Heart left ventricle (tissue), 16 donors: ENCODE measurements at places on chromosomes 11 and 22.

DNA sequence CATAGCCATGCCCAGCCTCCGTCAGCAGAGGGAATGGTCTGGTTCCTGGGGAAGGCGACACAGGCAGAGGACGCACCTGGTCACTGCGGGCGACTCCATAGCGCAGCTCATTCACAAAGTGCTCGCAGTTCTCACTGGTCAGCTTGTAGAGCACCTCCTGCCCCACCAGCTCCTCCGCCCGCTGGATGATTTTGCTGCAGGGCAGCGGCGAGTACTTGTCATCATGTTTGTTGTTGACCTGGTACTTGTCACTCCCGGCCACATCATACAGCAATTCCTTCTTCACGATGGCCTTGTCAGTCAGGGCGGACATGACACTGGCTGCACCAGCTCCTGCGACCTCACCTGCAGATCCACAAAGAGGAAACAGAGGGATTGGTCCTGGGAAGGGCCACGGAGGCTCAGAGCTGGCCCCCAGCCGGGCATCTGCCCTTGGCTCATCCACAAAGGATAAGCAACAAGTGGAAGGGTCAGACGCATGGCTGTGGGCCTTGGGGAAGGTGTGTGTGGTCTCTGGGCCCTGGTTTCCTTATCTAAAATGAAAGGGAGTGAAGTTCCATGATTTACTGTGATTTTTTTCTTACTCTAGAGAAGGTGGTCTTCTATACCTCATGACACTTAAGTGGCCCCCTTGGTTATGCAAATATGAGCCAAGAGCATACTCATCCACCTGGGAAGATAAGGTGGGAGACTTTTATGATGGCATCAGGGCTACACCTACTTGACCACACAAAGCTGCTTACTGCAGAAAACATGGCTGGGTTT, 24.0 kb downstream of the PLAAT3 start:
- no peak for DNase-seq

GRCh38 chr11:26994631-26995095, 751 bp downstream of the FIBIN start:
- DNase-seq: no peak

DNA sequence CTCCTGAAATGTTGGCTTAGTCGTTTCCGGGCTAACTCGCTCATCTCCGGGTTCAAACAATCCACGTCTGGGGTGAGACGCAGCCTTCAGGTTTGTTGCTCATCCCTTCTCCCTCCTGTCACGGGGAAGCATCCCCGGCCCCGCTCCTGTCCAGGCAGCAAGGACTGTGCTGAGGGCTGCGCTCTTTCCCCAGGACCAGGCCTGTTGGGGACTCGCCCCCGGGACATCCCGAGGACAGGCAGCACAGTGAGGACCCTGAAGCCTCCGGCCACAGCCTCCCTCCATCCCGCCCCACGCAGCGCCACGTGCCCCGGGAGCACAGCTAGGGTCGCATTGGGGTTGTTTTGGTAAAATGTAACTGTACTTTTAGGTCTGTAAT, 252.0 kb downstream of the BRD1 start:
- DNase-seq: no peak

DNA sequence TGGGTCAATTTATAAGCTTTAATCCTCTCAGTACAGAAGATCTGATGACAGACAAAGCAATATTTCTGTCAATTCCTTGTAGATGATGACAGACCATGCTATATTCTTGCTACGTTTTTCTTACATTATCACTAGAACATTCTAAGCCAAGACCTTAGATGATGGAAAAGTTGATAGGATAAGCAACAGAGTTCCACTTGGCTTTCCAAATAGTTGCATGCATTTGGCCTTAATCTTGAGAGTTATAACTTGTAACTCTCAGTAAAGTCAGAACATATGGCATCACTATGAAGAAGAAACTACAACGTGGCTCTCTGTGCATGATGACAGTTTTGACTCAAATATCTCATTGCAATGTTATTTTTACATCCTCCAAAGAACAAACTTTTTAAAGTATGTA, 544.3 kb upstream of the LRRC4C start:
- DNase-seq: no peak

GRCh38 chr11:77568916-77569675, 20.7 kb upstream of the AQP11 start:
- no peak for DNase-seq

GRCh38 chr11:113014262-113015097, 53.3 kb downstream of the NCAM1 start:
- DNase-seq: peak; percentile 86

- DNase-seq: no peak
Observed at GRCh38 chr22:38833061-38833460, 10.8 kb downstream of the NPTXR start.

DNA sequence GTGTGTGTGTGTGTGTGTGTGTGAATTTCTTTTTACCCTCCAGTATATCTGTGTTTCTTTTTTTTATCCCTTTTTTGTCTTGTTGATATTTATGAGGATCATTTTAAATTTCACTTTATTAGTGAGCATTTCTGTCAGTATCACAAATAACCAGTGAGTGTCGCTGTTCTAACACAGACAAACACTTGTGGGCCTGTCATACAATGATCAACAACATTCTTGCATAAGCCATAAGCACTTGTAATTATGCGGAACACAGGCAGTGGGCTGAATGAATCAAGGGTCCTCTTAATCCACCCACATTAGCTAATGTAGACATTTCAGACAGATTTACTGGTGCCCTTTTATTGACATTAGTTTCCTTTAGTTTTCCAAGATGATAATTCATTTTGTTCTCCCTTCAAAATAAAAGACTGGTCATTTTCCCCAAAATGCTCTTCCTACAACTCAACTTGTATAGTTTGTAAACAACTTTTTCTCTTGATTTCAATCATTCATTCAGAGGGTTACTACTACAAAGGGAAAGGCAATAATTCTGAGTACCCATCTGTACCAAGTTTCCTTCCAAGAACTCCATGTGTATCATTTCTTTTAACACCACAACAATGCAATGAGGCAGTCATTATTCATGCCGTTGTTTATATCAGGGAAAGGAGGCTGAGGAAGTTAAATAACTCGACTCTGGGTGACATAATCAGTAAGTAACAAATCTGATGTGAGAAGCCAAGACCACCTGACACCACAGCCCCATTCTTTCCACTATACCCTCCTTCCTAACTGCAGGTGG, 34.5 kb upstream of the ANO3 start:
- no peak for DNase-seq

DNA sequence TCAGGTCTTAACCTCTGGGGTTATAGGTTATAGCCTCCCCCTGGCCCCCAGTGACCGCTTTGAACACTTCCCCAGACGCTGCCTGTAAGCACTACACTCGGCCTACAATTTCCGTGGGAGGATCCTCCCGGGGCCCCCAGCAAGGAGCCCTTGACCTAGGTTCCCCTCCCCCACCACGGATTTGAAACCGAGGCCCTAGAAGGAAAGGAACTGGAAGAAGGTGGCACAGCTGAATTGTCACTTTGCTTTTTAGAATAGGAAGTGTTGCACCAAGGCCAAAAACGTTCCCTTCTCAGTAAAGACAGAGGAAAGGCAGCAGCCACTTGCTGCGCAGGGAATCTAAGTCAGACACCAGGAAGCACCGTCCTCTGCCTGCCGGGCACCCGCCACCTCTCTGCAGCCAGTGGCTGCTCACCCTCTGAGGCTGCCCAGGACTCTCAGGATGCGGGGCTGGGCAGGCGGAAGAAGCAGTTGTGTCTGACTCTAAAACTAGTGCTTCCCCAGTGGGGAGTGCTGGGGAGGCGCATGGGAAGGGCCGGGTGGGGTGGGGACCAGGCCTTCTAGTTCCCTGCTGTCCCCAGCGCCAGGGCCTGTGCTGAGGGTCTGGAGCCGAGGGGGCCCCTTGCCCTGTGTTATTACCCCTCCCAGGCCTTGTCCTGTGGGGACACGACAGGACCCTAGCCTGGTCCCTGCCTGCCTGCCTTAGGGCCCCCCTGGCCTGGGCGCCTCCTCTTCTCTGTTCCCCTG, 7.9 kb upstream of the FLRT1 start:
- DNase-seq: no peak
